Neural progenitor cell (in vitro differentiated cells): ENCODE measurements at places on chromosomes 7 and 10.
A peak's percentile ranks its signal among the peaks of the same experiment; 100 is the strongest.

DNA sequence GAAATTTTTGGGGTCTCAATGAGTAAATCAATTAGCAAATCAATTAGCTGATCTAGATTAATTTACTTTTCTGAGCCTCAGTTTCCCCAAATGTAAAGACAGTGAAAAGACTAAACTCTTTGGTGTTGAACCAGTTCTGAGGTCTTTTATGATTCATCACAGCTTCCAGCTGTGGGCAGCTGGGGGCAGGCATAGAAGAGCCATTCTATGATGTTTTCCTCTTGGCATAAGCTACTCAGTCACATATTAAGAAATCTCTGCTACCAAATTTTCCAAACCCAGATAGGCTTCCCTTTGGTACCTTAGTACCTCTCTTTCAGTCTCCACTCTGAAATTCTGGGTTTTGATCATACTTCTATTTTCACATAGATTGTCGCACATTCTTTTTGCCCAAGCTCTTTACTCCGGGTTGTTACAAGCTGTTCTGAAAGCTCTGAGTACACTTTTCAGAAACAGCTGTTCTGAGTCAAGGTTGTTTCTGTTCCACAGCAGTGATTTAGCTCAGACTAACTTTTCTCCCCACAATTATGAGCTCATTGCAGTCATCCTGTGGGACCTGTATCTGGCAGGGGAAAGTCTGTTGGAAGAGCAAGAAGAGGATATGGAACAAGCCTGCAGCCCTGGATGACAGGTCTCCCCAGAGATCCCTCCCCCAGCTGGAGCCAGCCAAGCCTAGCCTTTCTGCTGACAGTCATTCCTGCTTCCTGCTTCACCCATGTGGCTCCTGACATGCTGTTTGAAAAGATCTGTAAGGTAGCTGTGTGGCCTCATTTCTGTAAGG lies 599.6 kb upstream of the GHITM start:
- no peak for DNase-seq

DNA sequence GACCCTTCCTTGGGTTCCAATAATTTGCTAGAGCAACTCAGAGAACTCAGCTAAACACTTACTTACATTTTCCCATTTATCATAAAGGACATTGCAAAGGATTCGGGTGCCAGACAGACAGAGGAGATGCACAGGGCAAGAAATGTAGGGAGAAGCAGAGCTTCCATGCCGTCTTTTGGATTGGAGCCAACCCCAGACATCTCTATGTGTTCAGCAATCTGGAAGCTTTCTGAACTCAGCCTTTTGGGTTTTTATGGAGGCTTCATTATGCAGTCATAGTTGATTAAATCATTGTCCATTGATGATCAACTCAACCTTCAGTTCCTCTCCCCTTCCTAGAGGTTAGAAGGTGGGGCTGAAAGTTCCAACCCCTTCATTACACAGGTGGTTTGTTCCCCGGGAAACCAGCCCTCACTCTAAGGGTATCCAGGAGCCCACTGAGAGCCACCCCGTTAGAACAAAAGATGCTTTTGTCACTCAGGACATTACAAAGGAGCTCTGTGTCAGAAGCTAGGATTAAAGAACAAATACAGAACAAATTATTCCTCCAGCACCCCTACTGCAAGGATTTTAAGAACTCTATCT lies 211.9 kb upstream of the VSTM2A start:
- DNase-seq: peak; percentile 81

- no peak for DNase-seq
These were observed 52.9 kb downstream of the AP3M1 start for GRCh38 chr10:74097776-74098175.

DNA sequence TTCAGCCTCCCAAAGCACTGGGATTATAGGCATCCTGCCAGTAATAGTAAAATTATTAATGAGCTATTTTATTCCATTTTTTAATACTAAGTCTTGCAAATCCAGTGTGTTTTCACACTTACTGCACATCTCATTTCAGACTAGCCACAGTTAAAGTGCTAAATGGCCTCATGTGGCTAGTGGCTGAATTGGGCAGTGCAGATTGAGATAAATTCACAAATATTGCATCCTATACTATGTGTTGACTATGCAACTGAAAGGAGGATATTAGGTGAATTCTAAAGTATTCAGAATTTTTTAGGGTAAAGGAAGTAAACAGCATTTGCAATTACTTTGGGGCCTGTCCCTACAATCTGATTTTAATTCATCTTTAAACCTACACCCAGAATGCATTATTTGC lies 10.2 kb downstream of the APBB1IP start:
- no peak for DNase-seq

GRCh38 chr7:42730586-42730985 lies 181.3 kb downstream of the C7orf25 start:
- no peak for DNase-seq

- no peak for DNase-seq
These were observed 91.4 kb downstream of the PPP1R3C start for GRCh38 chr10:91541481-91541880.

GRCh38 chr7:143223784-143224183 lies 1.9 kb downstream of the TAS2R40 start:
- DNase-seq: no peak

GRCh38 chr10:58593008-58593407 lies 80.3 kb downstream of the BICC1 start:
- no peak for DNase-seq

GRCh38 chr7:16465469-16466361 lies at the start of gene SOSTDC1:
Gene SOSTDC1 (minus strand): TSS chr7:16465738. CDS start chr7:16465668, 70 bp downstream.
- peak; percentile 54 for DNase-seq

GRCh38 chr10:51169111-51169510 lies 94.8 kb downstream of the PRKG1 start:
- no peak for DNase-seq
